K562 (cell line): ENCODE measurements at places on chromosomes 3 and 15.

DNA sequence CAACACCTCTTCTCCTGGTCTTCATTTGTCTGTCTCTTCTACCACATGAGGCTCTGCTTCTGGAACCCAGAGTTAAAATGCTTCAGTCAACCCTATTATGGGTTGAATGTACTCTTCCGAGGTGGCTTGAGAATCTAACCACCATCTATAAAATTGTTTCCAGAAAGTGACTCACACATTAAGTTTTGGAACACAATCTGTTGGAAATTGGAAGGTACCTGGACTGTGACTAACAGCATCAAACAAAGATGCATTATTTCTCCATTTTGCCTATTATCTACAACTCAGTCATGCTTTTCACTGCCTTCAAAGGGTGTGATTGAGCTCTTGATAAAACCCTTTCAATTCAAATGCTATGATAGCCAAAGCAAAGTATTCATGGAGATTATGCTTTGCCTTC, 499.0 kb upstream of the SEMA6D start:
- H3K27me3 ChIP-seq = no peaks in the 10 kb centered on the region
- no peak for DNase-seq
- no peaks in the 10 kb centered on the region for H3K36me3 ChIP-seq
- H3K4me1 ChIP-seq = no peaks in the 10 kb centered on the region
- H3K27ac ChIP-seq = no peak overlapping the region

GRCh38 chr3:98056035-98056434, 20.9 kb upstream of the GABRR3 start:
- H3K4me3 ChIP-seq = no peak overlapping the region
- H3K4me1 ChIP-seq = no peaks in the 10 kb centered on the region
- H3K27ac ChIP-seq = no peak overlapping the region
- H3K27me3 ChIP-seq = no peaks in the 10 kb centered on the region

DNA sequence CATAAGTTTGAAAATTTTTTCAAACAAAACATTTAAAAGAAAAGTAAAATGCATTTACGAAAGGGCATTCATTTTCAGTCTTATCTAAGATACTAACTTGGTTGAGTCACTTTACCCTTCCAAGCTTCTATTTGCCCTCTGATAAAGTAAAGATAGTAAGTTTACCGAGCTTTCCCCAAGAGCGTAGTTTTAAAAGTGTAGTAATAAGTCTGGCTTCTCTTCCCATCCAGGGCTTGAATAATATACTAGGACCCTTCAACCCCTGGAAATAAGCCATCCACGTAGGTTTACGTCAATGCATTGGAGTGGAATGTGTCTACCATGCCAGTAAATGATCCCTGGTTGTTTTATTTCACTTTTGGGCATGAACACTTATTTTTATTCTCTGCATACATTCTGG, 608.3 kb downstream of the NTRK3 start:
- no peak overlapping the region for H3K4me3 ChIP-seq
- no peak overlapping the region for H3K27ac ChIP-seq
- H3K27me3 ChIP-seq = no peaks in the 10 kb centered on the region
- DNase-seq = no peak
- peaks cover 12% of the 10 kb centered on the region; the same call in 2 of the 3 replicates for H3K36me3 ChIP-seq

- H3K4me3 ChIP-seq = no peak overlapping the region
- peaks cover 35% of the 10 kb centered on the region for H3K4me1 ChIP-seq
- DNase-seq = no peak
- H3K27ac ChIP-seq = no peak overlapping the region
- no peaks in the 10 kb centered on the region for H3K27me3 ChIP-seq
- no peaks in the 10 kb centered on the region for H3K36me3 ChIP-seq
Observed at GRCh38 chr15:31369727-31370126, 43.1 kb downstream of the KLF13 start.

DNA sequence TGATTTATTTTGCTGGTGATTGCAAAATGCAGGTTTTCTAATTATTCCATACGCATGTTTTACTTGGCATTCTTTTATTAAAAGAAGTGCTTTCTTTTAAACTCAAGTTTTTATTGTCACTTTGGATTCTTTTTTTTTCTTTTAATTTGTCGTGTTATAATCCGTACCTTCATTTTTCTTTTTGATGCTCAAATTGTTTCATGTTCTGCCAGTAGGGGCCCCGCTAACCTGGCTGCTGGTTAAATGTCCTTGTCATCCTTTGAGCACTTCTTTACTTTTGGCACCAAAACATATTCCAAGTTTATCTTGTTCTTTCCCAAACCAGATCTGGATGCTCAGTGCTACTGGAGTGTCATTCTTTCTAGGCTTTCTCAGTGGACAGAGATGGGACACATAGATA, 31.6 kb downstream of the MED12L start:
- peaks cover 4% of the 10 kb centered on the region; the same call in 1 of the 3 replicates for H3K27me3 ChIP-seq
- DNase-seq = no peak
- H3K4me1 ChIP-seq = no peaks in the 10 kb centered on the region
- no peak overlapping the region for H3K27ac ChIP-seq

DNA sequence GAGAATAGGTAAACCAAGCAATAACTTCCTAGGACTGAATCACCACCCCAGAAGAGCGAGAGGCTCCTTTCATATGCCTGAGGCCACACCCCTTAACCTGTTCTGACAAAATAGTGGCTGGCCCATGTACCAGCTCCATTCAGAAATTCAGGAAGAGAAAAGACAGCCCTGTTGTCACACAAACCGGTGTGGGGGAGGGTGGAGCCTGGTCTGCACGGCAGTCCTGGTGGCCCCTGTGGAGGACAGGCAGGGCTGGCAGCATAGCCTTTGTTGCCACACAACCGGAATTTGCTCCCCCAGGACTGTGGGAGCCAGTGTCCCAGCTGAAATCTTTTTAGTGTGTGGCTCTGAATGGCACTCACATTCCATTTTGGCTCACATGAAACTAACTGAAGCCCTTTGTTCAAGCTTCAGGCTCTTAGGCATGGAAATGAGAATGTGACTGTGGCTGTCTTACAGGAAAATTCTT, 23.8 kb downstream of the RLBP1 start:
- no peak for DNase-seq
- H3K27me3 ChIP-seq = no peaks in the 10 kb centered on the region
- H3K27ac ChIP-seq = no peak overlapping the region
- peaks cover 66% of the 10 kb centered on the region for H3K36me3 ChIP-seq
- H3K4me3 ChIP-seq = no peak overlapping the region

- H3K27me3 ChIP-seq = no peaks in the 10 kb centered on the region
- H3K27ac ChIP-seq = no peak overlapping the region
- H3K4me3 ChIP-seq = no peak overlapping the region
- DNase-seq = no peak
Observed at GRCh38 chr3:150265305-150265704, 142.8 kb upstream of the TSC22D2 start.

DNA sequence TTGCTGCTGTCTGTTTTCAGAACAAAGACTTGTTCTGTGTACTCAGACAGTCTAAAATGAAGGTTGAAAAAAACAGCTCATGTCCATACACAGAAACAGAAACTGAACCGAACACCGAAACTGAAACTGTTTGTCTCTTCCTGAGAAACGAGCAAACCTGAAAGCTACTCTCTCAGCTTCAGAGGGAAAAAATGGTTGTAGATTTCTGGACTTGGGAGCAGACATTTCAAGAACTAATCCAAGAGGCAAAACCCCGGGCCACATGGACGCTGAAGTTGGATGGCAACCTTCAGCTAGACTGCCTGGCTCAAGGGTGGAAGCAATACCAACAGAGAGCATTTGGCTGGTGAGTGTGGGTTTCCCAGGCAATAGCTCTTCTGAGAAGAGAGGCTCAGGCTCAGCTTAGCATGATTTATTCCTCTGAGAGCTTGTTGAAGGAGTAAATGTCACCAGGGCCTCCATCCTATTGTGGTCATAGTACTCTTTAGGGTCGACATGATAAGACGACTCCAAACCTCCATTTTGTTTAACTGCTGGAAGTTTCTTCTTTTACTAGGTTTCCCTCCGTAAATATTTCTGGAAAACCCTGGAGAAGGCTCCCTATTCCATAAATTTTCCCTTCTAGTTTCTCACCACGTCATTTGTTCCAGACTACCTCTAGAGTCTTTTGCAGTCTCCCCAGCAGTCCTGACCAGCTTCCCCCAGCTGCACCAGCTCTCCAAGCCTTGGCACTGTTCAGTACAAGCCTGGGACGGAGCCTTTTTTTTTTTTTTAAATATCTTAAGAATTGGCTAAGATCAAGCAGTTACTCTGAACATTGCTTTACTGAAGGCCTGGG, at the start of gene RTP4:
Gene RTP4, plus strand, starts transcription at position 135 of the 838 bp plus-strand sequence. Its CDS starts 57 bp downstream, at position 192.
- peaks cover 7% of the 10 kb centered on the region; the same call in 1 of the 2 replicates for H3K4me1 ChIP-seq
- H3K4me3 ChIP-seq = no peak within 1 kb of the TSS
- H3K27ac ChIP-seq = no peak within 1 kb of the TSS
- H3K36me3 ChIP-seq = no peaks in the 10 kb centered on the region

- H3K4me1 ChIP-seq = peaks cover 31% of the 10 kb centered on the region
- H3K4me3 ChIP-seq = no peak overlapping the region
- H3K36me3 ChIP-seq = no peaks in the 10 kb centered on the region
- no peak overlapping the region for H3K27ac ChIP-seq
- no peak for DNase-seq
Observed at GRCh38 chr15:67021455-67021854, 43.9 kb upstream of the SMAD3 start.
